ENCODE measurements at places on chromosomes 6 and 20.

DNA sequence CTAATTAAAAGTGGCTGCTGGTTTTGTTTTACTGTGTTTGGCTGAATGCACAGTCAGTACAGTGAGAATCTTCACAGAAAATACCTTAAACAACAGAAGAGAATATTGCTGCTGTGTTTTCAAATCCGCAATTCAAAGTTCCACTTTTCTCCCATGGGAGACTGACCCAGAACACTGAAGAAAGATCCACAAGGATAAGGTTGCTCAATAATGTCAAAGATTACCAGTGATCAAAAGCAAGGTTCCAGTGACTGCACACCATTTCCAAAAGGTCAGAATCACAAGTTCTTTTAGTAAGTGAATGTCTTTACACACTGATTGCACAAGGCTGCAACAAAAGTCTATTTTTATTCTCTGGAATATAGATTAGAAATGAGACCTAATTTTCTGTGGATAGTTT, 82.3 kb downstream of the EPHA7 start:
- no peak for DNase-seq

DNA sequence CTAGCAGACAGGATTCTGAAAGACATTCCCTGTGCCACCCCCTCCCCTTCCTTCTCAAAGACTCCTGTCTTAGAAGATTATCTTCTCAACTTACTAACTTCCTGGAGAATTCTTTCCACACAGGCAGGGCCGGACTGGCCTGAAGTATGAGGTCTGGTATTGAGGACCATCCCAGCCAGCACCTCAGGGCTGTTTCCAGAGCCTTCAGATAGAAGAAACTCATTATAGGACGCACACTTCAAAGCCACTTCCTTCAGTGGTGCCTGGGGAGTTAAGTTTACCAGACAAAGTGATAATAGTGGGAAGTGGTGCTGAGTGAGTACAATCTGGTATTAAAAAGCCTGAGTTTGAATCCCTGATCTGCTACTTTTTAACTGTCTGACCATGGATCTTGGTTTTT, 15.6 kb downstream of the KCNS1 start:
- DNase-seq: no peak

DNA sequence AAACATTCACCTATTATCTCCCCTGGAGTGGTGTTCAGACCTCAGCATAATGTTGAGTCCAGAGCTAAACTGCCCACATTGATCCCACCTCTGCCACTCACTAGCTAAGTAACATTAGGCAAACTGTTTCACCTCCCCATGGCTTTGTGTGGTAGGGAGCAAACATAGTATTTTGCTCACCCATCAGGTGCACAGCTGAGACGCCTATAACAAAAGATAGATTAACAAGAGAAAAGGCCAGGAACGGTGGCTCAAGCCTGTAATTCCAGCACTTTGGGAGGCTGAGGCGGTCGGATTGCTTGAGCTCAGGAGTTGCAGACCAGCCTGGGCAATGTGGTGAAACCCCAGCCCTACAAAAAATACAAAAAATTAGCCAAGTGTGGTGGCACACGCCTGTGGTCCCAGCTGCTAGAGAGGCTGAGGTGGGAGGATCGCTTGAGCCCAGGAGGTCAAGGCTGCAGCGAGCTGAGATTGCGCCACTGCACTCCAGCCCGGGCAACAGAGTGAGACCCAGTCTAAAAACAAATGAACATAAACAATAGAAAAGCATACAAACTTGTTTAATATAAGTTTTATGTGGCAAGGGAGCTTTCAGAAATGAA, 91.6 kb downstream of the MAP3K7 start:
- DNase-seq: no peak

GRCh38 chr6:37103169-37104039, 66.5 kb upstream of the PIM1 start:
- peak; percentile 24 for DNase-seq

GRCh38 chr20:6806275-6806674, 38.8 kb downstream of the BMP2 start:
- no peak for DNase-seq

DNA sequence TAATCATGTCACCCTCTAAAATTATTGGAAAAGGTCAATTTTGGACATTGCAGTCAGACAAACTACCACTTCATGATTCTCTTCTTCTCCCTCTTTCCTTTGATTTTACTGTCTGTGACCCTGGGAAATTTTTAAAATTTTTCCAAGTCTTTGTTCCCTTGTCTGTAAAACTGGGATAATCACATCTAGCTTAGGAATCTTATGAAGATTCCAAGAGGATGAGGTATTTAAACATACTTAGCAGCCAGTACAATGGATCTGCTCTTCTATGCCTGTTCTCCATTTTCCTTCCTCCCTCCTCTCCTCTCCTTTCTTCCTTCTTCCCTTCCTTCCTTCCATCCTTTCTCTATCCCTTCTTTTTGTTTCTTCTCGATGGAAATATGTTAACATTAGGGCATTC, 651.6 kb upstream of the MARCKS start:
- no peak for DNase-seq

DNA sequence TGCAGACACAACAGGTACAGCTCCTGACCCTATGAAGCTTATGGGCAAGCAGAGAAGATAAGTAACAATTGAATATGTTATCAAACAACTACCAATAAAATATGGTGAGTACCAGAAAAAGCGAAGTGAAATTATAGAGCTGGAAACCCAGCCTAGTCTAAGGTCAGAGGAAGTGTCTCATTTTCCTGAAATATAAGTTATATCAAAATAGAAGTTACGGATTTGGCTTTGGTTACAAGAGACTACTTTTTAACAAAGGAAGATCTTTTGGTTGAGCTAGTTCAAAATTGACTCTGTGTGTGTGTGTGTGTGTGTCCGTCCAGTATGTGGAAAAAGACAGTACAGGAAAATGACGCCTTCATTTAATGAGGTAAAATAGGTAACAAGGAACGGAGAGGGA, 8.9 kb downstream of the STX11 start:
- no peak for DNase-seq

- no peak for DNase-seq
Observed at GRCh38 chr20:62859721-62860120, 1.9 kb downstream of the TCFL5 start.

- DNase-seq: no peak
Observed at GRCh38 chr6:40439026-40439800, 148.0 kb downstream of the LRFN2 start.

DNA sequence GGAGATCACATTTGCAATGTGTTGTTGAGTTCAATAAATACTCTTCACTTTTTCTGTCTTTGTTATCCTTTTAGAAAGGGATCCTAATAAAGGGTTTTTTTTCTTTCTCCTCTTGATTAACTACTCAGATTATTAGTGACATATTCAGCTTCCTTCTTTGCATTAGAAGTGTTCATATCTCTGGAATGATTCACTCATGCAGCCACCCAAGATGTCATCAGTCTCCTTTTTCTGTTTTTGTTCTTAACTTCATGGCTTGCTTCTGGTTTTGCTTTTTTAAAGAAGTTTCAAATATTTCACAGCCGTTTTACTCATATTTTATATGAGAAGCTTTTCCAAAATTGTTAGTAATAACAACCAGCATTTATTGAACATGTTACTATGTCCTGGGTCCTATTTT, 187.6 kb downstream of the TMEM242 start:
- DNase-seq: peak; percentile 50

GRCh38 chr6:10886691-10887502, at the start of gene SYCP2L:
Gene SYCP2L (plus strand): TSS chr6:10887052. CDS start chr6:10887127, 75 bp downstream.
- peak; percentile 71 for DNase-seq

DNA sequence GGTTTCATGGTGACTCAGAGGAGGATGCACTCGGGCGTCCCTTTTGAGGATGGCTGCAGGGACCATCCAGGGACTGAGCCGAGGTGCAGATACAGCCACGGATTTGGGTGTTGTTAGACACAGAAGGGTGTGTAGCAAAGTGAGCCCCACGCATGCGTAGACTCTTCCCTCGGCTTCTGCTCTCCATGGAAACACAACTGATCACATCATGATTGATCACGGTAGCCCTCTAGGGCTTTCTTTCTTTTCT, 606 bp upstream of the ULBP1 start:
- DNase-seq: no peak

DNA sequence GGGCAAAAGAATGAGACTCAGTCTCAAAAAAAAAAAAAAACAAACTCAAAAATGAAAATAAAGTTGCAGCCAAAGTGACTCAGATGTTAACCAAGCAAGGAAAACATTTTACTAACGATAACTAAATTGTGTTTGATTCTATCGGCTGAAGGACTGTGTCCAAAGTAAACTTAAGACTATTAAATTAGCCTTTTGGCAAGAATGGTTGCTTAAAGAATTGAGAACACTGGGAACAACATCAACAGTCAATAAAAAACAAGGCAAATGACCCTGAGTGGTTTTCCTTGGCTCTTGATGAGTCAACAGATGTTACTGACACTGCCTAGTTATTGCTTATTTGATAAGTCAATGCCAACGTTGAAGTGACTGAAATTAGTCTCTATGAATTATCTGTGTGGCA, 36.7 kb downstream of the POU3F2 start:
- DNase-seq: no peak

GRCh38 chr6:96653181-96653580, 90.3 kb downstream of the FHL5 start:
- DNase-seq: no peak

GRCh38 chr6:82353848-82354247, 9.8 kb upstream of the TPBG start:
- DNase-seq: no peak

GRCh38 chr6:13012296-13012695, 295.7 kb downstream of the PHACTR1 start:
- DNase-seq: no peak

- DNase-seq: peak; percentile 80
Observed at GRCh38 chr6:13729891-13730290, 18.3 kb upstream of the RANBP9 start.

DNA sequence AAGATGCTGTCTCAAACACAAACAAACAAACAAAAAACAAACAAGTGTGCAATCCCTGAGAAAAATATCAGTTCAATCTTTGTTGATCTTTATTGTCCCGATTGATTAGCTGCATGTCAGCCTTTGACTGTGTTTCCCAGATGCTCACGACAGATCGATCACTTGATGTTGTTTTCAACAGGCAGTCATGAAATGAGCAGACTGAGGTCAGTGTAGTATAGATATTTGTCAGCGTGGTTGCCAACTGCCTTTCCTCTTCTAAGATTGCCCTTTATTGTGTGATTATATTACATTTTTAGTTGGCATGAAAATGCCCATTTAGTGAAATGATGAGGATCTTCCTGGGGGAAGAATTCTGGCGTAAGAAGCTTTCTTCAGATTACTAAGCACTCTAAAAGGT, 25.6 kb downstream of the UTRN start:
- no peak for DNase-seq

- DNase-seq: no peak
Observed at GRCh38 chr6:111750753-111751673, 122.2 kb downstream of the FYN start.

- no peak for DNase-seq
Observed at GRCh38 chr6:110650755-110651154, 164.5 kb downstream of the CDK19 start.

GRCh38 chr6:15401769-15402250, 155.9 kb downstream of the JARID2 start:
- DNase-seq: peak; percentile 12

- no peak for DNase-seq
Observed at GRCh38 chr6:99138445-99138844, 190.7 kb upstream of the FBXL4 start.

DNA sequence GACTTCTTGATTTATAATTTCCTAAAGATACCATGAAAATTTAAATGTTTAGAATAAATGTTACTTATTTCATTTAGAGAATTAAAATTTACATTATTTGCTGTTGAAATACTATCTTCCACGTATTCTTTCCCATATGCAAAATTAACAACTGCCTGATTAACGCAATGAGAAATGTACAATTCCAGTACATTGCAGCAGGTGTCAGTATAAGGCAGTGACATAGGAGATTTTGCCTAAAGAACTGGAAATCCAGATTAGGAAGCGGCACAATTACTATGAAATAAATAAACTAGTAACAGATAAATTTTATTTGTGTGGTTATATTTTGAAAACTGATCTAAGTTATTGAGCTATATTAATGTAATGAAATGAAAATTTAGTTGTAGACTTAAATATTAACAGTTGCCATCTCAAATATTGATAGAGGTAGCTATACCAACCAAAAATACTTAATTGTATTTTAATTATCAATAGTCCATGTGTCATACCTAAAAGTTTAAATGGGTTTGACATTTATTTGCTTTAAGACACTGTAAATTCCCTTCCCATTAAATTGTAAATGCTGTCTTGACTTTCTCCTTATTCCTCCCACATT, 300.2 kb downstream of the UTRN start:
- DNase-seq: peak; percentile 48

DNA sequence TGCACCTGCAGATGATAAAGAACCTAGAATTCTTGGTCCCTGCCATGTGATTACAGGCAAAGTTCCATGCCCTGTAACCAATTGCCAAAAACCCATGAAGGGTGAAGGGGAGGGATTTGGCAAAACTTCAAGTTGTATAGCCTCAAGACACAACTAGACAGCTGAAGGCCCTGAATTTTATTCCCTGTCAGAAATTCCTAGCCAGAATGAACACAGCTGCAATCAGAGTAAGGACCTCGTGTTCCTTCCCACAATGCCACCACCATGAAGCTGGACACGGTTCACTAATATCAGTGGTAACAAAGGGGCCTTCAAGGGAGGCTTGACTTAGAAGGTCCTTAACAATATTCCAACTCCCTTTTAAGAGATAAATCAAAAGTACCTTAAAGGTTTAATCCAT, 22.5 kb upstream of the IRAK1BP1 start:
- DNase-seq: no peak

DNA sequence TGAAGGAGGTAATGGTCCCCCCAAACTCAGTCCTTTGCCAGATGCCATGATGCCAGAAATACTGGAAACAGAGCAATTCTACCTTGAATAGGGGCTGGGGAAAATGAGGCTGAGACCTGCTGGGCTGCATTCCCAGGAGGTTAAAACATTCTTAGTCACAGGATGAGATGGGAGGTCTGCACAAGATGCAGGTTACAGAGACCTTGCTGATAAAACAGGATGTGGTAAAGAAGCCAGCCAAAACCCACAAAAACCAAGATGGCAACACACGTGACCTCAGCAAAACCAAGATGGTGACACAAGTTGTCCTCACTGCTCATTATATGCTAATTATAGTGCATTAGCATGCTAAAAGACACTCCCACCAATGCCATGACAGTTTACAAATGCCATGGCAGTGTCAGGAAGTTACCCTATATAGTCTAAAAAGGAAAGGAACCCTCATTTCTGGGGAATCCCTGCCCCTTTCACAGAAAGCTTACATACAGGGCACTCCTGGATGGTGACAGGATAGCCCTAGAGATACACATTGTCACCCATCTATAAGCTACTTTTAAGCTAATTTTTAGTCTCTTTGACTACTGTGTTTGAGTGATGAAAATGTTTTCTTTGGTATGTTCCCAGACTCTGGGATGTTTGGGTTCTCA, 979.7 kb downstream of the TBC1D32 start:
- peak; percentile 1 for DNase-seq

Measured in amniotic epithelial cell (primary cell).